ENCODE measurements at places on chromosomes 3 and 15.

DNA sequence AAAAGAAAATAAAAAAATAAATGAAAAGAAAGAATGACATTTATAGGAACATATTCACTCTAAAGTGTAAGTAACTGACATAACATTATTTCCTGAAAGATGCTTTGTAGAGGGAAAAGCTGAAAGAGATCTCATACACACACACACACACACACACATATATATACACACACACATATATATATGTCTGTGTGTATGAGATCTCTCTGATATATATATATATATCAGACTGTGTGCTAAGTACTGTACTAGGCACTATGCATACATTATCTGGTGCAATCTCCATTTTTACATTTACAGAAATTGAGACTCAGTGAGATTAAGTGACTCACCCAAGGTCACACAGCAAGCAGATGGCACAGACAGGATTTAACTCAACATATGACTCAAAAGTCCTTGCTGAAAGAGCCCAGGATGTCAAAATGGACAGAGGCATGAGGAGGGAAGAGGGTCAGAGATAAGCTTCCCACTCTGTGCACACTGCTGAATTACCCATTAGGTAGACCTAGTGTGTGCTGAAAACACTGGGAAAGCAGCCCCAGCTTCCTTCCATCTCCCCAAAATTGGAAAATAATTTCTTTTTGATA lies 15.0 kb downstream of the BHLHE40 start:
- DNase-seq = peak; percentile 69

DNA sequence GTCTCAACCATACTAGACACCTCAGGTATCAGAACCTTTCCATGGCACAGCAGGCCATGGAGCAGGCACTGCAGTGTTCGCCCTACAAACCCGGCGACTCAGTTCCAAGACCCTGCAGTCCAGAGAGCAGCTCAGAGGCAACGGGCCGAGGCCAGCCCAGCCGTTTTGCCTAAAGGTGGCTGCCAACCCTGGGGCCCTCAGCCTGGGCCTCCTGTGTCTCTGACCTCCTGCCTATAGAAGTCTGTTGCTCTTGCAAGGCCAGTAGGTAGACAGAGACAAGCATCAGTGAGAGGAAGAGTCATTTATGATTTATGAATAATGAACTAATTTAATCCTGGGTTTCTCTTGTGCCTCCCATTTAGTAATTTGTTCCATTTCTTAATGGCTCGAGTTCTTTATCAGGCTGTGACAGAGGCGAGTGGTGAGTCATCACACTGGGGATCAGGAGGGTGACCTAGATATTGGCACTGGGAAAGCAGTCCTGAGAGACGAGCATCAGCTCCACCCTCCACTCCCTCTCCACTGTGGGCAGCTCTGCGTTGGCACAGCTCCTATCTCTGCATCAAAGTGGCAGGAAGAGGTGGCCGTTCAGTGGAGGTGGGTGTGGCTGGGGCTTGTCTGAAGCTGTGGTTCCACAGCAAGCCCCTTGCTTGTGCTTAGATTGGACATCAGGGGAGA lies 79.8 kb downstream of the ABHD5 start:
- peak; percentile 65 for DNase-seq

DNA sequence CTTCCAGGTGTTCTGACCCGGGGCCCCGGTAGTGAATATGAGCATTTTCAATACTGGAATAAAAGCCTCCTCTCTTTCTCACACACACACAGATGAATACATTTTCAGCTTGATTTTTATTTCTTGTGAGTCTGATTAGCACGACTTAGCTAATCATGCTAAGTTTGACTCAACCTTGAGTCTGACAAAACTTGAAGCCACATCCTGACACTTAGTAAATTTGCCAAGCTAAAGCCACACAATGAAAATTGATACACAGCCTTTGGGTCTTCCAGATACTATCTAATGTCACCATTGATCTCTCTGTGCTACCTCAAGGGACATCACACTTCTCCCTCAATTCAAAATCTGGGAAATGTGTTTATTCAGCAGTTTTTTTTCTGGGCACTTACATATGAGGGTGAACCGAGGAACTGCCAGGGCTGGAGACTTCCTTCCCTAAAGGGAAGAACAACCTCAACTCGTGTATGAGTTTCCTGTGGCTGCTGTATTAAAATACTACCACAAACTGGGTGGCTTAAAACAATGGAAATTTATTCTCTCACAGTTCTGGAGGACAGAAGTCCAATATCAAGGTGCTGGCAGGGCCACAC lies 18.6 kb downstream of the TMEM266 start:
- no peak for DNase-seq

DNA sequence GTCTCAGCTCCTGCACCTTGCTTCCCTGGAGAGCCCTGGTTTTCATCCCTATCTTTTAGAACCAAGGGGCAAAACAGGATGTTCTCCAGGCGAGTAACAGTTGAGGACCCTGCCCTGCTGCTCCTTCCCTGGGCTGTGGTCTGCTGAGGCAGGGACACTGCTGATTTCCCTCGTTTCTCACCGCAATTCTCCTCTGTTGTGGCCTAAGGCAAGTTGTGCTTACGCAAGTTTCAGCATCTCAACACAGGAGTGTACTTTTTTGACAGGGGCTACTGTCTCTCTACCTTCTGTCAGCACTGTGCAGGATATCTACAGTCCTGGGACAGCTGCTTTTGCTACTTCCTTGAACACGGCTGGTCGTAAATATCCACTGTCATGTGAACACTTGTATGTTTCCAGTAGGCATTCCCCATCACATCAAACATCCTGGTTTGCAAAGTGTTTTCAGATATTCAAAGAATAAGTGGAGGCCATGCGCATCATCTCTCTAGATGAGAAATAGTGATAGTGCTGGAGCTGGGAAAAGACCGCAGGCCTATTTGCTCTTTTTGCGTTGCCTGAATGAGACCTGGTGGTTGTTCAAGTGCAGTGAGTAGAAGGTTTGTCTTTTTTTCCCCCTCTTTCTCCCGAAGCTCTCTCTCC lies 110.1 kb upstream of the PLXNA1 start:
- no peak for DNase-seq

DNA sequence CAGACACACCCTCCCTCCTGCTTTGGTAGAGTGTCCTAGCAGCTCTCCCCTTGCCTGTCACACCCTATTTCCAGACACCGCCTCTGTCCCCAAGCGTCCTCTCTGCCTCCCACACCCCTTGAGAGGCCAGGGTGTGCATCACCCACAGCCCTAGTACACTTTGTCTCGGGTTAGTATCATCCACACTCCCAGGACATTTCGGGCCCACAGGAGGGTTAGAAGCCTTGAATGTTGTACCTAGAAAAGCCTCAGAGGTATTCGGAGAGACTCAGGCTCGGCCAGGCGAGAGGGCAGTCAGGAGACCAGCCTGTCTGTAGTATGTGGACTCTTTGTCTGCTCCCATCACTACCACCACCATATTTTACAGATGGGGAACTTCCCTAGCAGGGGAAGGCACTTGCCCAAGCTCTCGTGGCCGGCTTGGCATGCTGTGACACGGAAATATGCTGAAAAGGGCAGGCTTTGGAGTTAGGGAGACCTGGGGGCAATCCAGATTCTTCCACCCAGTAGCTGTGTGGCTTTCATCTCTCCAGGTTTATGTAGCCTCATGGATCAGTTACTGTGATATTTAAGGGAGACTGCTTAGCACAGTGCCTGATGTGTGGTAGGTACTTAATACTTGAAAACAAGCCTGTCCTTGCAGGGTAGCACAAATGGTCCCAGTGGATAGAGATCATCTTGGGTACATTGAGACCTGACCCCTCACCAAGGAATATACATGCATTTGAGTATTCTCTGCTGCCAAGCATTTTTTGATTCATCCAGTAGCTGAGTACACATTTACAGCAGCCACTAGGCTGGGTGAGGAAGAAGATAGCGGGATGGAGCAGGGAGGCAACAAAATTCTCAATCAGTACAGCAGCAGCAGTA lies 1.4 kb downstream of the TMEM43 start:
- DNase-seq = no peak

DNA sequence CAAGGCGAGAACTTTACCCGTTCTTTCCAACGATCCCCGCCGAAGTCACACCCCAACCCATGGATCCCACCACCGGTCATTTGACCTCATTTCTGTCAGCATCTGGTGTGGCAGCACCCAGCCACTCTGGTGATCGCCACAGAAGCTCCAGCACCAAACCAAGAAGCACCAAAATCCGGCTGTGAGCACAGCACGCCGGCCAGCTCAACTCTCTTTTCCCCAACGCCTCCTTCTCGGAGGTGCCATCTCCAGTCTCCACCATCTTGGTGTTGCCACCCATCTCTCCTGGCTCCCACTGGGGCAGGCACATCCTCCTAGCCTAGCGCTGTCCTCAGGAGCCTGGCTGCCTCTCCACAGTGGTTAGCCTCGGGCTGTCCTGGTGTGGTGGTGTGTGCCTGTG lies 6.5 kb downstream of the MUC4 start:
- DNase-seq = no peak

DNA sequence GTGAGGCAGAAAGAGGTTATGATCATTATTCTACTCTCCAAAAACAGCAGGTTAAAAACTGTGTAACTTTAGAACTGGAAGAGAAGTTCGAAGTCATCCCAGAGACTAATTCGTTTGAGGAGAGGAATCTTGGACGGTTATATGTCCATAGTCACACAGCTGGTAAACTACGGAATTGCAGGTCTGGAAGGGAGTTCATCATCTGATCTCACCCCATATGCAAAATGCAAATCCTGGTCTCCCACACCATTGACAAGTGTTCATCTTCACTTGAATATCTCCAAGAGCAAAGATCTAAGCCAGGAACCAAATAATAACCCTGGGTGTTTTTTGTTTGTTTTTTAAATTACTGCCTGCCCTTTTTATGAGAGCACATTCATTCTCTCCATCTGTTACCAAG lies 53.1 kb downstream of the FAM98B start:
- DNase-seq = no peak

DNA sequence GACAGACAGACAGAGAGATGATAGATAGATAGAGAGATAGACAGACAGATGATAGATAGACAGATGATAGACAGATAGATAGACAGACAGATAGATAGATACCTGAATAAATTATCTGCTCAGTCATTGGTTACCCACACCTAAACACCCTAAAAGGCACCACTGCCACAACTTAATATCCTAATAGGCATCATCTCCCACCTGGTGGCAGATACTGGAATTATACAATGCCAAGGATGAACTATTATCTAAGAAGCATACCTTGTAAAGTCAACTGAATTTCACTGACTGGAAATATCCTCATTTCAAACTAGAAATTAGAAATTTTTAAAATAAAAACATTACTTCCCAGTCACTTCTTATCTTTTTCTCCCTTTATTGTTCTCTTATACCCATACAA lies 19.4 kb upstream of the ATP8B4 start:
- no peak for DNase-seq

DNA sequence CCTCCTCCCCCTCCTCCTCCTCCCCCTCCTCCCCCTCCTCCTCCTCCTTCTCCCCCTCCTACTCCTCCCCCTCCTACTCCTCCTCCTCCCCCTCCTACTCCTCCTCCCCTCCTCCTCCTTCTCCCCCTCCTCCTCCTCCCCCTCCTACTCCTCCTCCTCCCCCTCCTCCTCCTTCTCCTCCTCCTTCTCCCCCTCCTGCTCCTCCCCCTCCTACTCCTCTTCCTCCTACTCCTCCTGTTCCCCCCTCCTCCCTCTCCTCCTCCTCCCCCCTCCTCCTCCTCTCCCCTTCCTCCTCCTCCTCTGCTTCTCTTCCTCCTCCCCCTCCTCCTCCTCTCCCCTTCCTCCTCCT lies 17.1 kb upstream of the EPHB3 start:
- no peak for DNase-seq

- DNase-seq = peak; percentile 69
These were observed 627.1 kb downstream of the ROBO1 start for GRCh38 chr3:79140708-79141107.

GRCh38 chr3:49495023-49495422 lies 25.0 kb downstream of the DAG1 start:
- DNase-seq = no peak

DNA sequence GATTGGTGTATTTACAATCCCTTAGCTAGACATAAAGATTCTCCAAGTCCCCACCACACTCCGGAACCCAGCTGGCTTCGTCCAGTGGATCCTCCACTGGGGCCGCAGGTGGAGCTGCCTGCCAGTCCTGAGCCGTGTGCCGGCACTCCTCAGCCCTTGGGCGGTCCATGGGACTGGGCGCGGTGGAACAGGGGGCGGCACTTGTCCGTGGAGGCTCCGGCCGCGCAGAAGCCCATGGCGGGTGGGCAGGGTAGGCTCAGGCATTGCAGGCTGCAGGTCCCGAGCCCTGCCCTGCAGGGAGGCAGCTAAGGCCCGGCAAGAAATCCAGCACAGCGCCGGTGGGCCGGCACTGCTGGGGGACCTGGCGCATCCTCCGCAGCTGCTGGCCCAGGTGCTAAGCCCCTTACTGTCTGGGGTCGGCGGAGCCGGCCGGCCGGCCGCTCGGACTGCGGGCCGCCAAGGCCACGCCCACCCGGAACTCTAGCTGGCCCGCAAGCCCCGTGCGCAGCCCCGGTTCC lies 3.5 kb upstream of the RNU5B-1 start:
- DNase-seq = no peak

- DNase-seq = peak; percentile 81
These were observed 304.4 kb upstream of the C2CD4B start for GRCh38 chr15:62469478-62469873.

DNA sequence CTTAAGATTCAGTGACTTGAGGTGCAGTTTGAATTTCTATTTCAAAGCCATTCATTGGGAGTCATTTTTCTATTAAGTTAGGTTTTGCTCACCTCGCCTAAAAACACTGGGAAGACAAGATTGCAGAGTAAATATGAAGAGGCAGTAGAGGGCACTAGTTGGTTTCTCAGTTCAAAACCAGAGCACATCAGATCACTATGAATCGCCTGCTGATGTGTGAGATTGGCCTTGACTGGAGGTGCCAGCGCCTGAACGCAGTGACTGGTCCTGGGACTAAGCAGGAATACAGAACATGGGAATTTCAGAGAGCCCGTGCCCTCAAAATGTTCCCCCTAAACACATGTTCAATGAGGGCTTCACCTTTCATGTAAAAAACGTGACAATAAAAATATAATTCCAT lies 229.0 kb downstream of the ITPR1 start:
- peak; percentile 62 for DNase-seq
